ENCODE measurements at places on chromosomes 1 and 21.
A peak's percentile ranks its signal among the peaks of the same experiment; 100 is the strongest.

GRCh38 chr1:230824919-230825721 lies 43.2 kb downstream of the C1orf198 start:
- no peak for DNase-seq

DNA sequence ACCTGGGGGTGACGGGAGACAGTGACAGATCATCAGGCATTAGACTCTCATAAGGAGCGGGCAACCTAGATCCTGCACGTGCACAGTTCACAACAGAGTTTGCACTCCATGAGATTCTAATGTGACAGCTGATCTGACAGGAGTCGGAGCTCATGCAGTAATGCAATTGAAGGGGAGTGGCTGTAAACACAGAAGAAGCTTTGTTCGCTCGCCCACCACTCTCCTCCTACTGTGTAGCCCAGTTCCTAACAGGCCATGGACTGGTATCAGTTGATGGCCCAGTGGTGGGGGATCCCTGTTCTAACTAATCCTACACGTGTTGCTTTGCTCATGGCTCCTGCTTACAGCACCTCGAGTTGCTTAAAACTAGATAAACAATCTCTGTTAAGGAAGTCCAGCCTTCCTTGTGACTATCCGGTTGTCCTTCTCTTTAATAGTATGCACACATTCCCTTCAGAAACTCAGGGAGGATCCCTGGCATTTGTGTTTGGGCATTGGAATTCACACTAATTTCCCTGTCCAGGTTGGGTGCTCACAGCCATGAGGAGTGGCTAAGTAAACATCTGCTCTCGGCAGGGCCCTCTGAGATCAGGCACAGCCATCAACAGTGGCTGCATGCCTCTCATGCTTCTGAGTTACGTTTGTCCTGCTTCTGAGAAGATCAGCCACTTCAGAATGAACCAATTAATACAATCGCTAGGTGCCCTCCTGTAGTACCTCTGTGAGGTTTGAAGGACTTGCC lies 21.1 kb upstream of the F3 start:
- DNase-seq = no peak

- DNase-seq = no peak
These were observed 106.3 kb upstream of the HMCN1 start for GRCh38 chr1:185627761-185628501.

GRCh38 chr1:39509360-39510009 lies 18.0 kb downstream of the BMP8A start:
- DNase-seq = peak; percentile 70

- peak; percentile 59 for DNase-seq
These were observed 6.8 kb upstream of the ACKR1 start for GRCh38 chr1:159197561-159198557.

GRCh38 chr1:87231703-87232367 lies 96.8 kb upstream of the LMO4 start:
- DNase-seq = no peak

- DNase-seq = no peak
These were observed 28.9 kb downstream of the CA6 start for GRCh38 chr1:8974551-8974950.

DNA sequence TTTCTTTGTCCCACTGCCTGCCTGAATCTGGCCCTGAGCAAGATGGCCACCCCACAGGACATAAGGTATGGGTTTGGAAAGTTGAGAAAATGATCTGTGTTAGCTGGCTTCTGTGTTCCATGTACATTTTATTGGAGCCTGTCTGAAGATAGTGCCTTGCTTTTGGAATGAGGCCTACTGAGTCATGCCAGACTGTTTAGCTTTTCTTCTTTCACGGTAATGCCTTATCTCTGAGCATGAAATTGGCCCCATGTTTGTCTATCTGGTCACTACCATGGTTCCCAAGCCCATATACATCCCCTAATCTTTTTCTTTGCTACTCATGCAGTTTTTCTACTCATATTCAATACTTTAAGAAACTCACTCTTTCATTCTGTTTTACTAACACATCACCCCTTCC lies 85.1 kb upstream of the LMO4 start:
- DNase-seq = no peak

- no peak for DNase-seq
These were observed 454.6 kb upstream of the RUNX1 start for GRCh38 chr21:35503671-35504070.

DNA sequence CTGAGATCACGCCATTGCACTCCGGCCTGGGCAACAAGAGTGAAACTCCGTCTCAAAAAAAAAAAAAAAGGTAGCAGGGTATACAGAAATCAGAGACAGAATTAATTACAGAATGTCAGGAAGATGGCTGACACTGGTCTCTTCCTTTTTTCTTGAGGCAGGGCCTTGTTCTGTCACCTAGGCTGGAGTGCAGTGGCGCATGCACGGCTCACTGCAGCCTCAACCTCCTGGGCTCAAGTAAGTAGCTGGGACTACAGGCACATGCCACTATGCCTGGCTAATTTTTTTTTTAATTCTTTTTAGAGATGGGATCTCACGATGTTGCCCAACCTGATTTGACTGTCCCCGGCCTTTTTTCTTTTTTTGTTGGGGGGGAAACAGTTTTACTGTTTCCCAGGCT lies 16.4 kb downstream of the RNU5D-1 start:
- no peak for DNase-seq

DNA sequence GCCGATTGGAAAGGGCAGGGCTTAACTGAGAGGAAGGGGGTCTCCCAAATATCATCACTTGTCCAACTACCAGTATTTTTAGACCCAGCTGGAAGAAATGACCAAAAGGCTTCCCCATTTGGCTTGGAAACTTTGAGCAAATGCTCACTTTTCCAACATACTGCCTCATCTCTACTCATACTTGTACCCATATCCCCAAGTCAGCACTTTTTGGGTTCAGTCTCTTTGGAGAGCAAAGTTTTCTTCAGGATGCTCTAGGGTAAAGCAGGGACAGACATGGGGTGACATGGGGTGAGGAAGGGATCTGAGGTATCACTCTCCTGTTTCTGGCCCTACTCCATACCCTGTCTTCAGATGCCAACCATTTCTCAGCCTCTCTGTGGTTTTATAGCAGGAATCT lies 27.2 kb downstream of the LRRN2 start:
- DNase-seq = no peak

DNA sequence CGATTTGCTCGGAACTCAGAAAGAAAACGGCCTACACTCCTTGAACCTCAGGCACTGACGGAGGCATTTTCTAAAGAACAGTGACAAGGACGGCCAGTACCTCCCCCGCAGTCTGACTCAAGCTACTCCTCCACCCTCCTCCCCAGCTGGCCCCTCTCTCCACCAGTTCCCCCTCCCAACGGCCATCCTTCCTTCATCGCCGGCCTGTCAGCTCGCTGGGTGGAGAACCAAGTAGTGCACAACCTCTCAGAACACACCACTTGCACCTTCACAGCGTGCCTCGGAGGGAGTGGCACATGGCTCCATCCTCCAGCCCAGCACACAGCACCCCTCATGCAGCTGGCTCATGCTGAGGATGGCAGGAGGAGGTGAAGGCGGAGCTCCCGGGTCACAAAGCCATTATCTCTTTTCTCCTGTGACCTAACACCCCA lies 58.8 kb downstream of the TOR1AIP2 start:
- no peak for DNase-seq

- no peak for DNase-seq
These were observed 78.9 kb downstream of the KCNJ6 start for GRCh38 chr21:37837381-37837780.

DNA sequence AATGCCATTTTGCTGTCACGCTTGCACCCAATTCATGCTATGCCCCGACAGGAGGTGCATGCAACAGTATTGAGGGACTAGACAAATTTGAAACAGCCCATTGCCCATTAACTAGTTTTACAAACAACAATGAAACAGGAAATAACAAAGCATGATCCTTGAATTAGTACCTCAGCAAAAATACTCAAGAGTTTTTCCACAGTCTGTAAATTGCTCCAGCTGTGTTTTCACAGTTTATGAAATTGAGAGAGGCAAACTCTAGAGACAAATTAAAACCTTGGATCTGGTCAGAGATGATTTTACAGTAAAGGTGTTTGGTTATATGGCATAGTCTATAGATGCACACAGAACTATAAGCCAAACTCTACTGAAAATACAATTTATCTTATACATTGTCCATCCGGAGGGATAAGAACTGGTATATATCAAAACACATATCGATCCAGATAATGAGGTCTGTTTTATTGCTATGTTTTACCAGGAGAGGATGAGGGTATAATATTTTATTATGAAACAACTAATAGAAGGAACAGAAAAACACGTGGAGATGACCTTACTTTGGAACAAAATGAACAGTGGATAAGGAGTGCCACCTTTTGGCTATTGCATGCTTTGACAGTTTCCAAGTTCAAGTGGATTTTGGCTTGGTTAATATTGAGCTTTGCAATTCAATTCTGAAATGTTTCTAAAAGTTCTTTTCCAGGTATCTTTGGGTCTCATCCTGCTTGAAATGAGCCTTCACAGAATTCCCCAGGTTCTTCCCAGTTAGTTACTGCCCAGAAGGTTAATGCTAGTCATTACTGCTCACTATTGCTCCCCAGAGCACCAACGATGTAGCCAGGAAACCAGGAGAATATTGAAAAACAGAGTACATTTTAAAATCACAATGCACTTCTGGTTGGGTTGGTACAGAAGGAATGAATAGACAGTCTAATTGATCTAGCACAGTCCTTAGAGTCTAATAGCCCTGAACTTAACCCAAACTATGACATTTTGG lies 45.7 kb downstream of the ZC3H11B start:
- peak; percentile 37 for DNase-seq

- DNase-seq = no peak
These were observed 893 bp upstream of the CFAP45 start for GRCh38 chr1:159900755-159901360.

GRCh38 chr1:240503558-240503957 lies 108.4 kb downstream of the GREM2 start:
- DNase-seq = no peak

- no peak for DNase-seq
These were observed 19.4 kb upstream of the COL18A1 start for GRCh38 chr21:45385549-45386050.

GRCh38 chr1:87796471-87796901 lies 467.8 kb downstream of the LMO4 start:
- no peak for DNase-seq

DNA sequence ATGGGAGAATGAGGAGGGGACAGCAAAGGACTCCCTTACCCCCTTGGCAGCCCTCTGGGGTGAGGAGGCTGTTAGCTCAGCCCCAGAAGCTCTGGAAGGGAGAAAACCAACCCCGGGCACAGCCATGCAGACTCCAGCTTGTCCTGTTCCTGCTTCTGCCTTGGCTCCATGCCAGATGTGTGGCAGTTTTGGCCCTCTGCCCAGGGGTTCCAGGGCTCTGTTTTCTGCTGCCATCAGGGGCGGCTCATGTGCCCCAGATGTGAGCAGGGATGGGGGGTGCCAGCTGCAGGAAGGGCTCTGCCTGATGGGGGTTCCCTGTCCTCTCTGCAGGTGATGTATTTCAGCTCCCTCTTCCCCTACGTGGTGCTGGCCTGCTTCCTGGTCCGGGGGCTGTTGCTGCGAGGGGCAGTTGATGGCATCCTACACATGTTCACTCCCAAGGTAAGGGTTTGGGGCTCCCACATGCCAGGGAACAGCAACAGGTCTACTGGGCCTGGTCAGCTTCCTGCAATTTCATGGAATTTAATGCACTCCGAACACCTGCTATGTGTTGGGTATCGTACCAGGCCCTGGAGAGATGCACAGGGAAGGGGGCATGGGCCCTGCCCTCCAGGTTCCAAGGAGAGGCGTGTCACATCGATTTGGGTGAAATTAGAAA lies 26.1 kb downstream of the SLC6A17 start:
- no peak for DNase-seq

DNA sequence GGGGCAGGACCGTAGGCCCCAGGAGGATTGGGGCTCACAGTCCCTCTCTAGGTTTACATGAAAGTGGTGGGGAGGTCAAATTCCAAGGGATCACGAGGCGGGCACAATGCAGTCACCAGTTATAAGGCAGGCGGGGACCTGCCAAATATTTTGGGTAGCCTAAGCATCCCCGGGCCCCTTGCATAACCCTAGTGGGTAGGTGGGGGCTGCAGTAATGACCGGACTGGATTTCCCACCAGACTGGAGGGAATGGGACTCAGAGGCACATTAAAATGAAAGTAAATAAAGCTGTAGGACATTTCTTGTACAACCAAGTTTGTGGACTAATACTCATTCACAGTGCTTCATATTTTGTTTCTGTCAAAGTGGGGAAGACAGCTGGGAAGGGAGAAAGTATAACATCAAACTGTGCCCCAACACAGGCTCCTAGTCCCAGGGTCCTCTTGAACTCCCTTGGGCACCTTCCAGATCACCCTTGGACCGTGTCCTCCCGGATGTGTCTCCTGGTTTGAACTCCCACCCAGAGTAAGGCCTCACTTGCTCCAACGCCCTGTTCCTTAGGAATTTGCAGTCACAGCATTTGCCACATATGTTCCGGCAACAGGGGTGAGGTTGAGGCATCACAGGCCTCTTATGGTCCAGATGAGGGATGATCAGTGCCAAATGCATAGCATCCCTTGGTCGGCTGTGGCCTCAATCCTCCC lies 28.4 kb upstream of the KIAA0040 start:
- DNase-seq = no peak

DNA sequence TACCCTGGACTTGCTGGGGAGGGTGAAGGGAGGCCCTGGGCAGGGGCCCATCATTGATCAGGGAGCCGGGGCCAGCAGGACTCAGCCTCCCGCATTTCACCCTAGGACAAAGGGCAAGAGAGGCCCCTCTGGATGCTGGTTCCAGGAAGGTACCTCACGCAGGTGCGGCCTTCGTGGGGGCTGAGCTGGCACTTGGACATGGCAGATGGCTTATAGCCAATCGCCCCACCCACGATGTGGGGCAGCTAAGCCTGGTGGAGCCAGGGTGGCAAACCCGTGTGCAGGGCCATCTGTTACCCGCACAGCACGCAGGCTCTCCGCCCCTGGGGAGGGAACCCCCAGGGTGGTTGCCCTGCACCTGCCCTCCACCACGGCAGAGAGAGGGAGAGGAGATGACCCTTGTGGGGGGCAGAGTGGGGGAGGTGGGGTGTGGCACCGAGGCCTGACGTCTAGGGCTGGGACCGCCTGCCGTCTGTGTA lies 2.5 kb downstream of the TFF3 start:
- DNase-seq = no peak

DNA sequence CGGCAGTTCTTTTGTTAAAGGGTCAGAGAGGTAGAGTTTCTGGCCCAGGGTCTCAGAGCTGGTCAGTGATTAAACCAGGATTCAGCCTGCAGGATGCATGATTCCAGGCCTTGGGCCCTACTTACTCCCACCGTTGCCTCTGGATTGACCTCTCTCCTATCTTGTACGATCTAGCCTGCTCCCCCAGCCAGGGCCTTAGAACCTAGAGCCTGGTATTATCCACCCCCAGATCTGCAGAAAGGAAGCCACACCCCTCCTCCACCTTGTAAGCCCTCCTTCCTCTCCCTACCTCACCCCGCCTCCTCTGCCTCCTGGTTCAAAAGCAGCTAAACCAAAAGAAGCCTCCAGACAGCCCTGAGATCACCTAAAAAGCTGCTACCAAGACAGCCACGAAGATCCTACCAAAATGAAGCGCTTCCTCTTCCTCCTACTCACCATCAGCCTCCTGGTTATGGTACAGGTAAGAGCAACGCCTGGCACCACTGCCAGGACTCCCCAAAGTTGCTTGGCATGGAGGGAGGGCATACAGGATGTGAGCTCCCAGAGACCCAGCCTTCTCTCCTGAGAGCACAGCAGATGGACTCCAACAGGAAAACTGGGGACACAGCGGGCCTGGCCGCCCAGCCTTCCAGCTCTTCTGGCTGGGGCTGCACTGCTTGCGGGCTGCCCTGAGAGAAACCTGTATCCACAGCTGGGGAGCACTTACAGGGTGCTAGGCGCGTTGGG lies at the start of gene CD52:
Gene CD52, plus strand, starts transcription at position 347 of the 726 bp plus-strand sequence. Its CDS starts 60 bp downstream, at position 407.
- peak; percentile 82 for DNase-seq
